ENCODE measurements at places on chromosomes 3 and 15.
A peak's percentile ranks its signal among the peaks of the same experiment; 100 is the strongest.

DNA sequence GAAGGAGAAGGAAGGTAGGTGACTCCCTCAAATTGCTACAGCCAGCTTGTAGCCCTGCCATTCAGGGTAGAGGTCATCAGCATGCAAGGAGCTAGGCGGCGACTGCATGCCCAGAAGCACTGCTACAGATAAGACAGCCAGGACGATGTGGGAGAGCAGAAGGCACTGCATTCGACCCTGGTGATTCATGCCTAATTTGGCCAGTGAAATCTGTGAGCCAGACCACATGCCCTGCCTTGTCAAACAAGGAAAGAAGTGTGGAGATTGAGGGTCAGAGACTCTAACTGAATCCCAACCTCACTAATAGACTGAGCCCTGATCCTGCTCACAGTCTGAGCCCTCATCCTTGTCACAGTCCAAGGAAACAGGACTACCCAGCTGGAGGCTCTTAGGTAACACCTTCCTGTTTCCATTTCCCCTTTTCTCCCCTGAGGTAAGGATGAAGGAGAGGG is 86.6 kb downstream of the LINGO1 start:
- peak; percentile 52 for DNase-seq

DNA sequence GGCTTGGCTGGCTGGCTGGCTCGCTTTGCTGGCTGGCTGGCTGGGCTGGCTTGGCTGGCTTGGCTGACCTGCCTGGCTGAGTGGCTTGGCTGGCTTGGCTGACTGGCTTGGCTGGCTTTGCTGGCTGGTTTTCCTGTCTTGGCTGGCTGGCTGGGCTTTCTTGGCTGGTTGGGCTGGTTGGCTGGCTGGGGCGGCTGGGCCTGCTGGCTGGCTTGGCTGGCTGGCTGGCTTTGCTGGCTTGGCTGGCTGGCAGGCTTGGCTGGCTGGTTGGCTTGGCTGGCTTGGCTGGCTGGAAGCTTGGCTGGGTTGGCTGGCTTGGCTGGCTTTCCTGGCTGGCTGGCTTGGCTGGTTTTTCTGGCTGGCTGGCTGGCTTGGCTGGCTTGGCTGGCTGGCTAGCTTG is 435.6 kb downstream of the GOLGA6L6 start:
- no peak for DNase-seq

GRCh38 chr3:64104691-64105111 is 81.4 kb upstream of the PSMD6 start:
- no peak for DNase-seq

DNA sequence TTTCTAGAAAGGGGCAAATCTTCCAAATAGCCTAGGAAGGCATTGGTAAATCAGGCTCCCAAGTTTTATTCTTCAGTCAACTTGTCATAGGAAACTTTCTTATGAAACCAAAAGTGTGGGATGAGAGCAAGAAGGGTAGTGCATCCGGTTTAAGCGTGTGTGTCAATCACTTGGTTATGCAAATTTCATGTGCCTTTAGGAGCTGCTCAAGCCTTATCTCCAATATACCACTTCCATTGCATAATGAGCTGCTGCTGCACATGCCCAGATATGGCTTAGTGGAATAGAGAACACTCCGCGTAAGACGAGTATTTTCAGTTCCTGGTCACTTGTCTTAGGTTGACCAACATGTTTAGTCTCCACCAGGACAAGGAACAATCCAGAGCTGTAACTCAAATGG is 242.1 kb downstream of the CBLB start:
- no peak for DNase-seq

DNA sequence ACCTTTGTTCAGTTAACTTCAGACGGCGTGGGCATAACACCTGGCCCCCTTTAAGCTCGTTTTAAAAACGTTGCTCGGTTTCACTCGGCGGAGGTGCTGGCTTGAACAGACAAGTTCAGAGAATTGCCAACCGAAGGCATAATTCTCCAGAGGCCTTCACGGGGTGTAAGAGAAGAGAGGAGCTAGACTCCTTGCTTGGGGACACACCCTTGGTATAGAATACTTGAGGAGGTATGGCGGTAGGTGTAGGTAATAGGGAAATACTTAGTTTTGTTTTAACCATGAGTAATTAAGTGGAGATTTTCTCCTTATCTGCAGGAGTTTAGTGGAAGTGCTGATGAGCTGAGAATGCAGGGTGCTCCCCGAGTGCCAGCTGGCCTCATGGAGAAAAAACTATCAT is 921 bp downstream of the FBXL2 start:
- DNase-seq, result no peak
